ENCODE measurements at places on chromosomes 3 and 15. TPM values are rescaled to one million over a fixed set of nuclear protein-coding genes. Genes with fewer than 3 reads are reported as not detected.

DNA sequence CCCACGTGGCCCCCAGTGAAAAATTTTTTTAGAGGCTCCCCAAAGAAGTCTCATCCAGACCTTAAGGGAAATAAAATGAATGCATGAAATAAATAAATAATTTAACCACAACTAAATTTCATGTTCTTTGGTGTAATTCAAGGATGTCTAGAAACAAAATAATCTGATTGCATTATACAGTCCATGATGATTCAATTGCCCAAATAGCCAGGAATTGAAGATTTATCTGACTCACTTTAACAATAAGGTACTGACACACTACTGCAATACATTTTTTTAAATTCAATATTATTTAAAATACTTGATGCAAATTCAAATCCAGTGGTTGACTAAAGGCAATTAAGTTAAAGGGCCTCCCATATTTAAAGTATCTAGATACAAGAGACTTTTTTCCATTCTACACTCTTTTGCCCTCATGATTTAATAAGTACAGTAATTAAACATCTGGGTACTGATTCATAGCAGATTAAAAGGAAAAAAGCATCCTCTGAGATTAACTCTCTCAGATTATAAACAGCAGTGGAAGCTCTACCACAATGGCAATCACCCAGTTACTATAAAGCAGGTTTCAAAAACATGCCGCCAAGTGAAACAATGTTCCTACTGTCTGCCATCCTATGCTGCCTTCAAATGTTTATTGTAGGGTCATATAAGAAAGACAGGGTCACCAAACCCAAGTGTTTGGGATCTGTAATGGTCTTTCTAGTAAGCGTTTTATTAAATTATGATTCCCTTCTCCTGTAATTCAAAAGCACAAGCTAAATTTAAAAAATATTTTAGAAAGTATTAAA, 9.9 kb downstream of the UQCC5 start:
- no peak overlapping the region for H3K27ac ChIP-seq
- no peak for DNase-seq
- peaks cover 4% of the 10 kb centered on the region for H3K4me1 ChIP-seq
- H3K4me3 ChIP-seq = no peak overlapping the region

- no peak overlapping the region for H3K27ac ChIP-seq
- no peak for DNase-seq
- H3K4me1 ChIP-seq = no peaks in the 10 kb centered on the region
- H3K36me3 ChIP-seq = no peaks in the 10 kb centered on the region
- H3K27me3 ChIP-seq = peaks cover 13% of the 10 kb centered on the region
Observed at GRCh38 chr15:44173813-44174212, 21.3 kb downstream of the FRMD5 start.

- peaks cover 46% of the 10 kb centered on the region for H3K27me3 ChIP-seq
- H3K27ac ChIP-seq = no peak overlapping the region
- no peaks in the 10 kb centered on the region for H3K36me3 ChIP-seq
Observed at GRCh38 chr3:64685800-64686445, 1.9 kb downstream of the ADAMTS9 start.

GUCA1C gene
- total RNA-seq = not detected

DNA sequence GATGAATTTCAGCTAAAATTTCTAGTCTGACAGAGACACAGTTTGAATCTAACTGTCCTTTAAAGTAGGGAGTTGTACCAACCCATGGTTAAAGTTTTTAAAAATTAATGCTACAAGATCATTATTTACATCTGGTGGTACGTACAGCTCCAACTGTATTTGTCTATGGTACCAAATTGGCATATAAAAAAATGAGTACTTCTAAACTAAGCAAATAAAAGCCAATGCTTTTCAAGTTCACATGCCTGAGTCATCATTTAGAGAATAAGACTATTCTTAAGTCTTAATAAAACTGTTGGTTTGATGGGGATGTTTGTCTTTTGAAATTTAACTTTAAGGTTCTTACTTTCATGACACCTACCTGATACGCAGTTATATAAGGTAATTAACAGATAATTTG, 21.0 kb upstream of the IFT57 start:
- no peak overlapping the region for H3K4me3 ChIP-seq
- no peaks in the 10 kb centered on the region for H3K36me3 ChIP-seq
- no peaks in the 10 kb centered on the region for H3K27me3 ChIP-seq
- DNase-seq = no peak

DNA sequence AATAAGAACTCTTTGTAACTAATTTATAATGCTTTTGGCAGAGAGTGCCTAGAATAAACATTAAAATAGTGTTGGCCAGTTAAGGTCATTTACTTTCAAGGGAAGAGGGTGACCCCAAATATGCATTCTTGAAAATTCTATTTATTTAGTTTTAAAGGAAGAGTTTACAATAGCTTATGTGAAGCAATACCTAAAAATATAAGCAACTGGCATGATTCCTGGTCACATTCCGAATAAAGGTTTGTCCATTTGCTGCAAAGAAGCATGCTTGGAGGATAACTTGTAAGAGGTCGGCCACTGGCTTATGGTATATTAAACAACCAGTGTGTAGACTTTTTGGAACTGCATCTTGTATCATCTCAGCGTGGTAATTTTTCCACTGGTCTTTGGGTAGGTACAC, 10.2 kb downstream of the MITF start:
- DNase-seq = no peak
- no peak overlapping the region for H3K27ac ChIP-seq
- H3K4me3 ChIP-seq = no peak overlapping the region
- no peaks in the 10 kb centered on the region for H3K27me3 ChIP-seq
- peaks cover 8% of the 10 kb centered on the region for H3K4me1 ChIP-seq

LIPH gene
- not detected for total RNA-seq

LRRC2 gene
- total RNA-seq = 0.33 TPM

DNA sequence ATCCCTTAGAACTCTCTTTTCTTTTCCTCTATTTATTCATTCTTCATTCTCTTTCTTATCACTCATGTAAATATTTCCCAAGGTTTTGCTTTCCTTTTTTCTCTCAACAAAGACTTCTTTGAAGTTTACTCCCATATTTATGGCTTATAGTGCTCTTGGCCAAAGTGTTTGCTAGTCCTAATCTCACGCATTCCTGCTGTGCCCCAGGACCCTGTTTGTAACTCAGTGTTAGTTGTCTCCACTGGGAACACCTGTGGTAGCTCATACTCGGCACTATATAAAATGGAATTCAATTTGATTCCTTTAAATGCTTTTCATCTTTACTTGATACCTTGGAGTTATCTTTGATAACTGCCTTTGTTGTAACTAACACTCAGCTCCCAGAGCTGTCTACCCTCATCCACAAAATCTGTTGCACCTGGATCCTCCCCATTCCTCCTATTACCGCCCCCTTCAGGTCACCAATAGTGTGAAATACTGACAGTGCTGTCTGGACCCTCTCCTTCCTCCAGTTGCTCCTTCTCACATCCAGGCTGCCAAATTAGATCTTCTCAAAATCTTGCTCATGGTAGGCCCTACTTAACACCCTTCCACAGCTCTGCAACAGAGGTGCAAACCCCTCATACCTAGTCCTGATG, 76.8 kb downstream of the TIGIT start:
- H3K27me3 ChIP-seq = no peaks in the 10 kb centered on the region
- DNase-seq = no peak
- no peak overlapping the region for H3K4me3 ChIP-seq
- H3K27ac ChIP-seq = no peak overlapping the region
- peaks cover 5% of the 10 kb centered on the region for H3K36me3 ChIP-seq

DNA sequence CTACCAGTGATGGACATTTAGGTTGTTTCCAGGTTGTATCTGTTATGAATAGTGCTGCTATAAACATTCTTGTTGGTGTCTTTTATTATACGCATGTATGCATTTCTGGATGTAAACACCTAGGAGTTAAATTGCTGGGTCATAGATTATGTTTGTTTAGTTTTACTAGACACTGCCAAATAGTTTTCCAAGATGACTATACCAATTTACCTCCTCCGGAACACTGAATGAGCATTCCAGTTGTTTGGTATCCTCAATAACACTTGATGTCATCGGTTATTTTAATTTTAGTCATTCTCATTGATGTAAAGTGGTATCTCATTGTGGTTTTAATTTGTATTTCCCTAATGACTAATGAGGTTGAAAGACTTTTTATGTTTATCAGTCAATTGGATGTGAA, 36.6 kb upstream of the ARID3B start:
- no peaks in the 10 kb centered on the region for H3K27me3 ChIP-seq
- no peaks in the 10 kb centered on the region for H3K4me1 ChIP-seq
- H3K4me3 ChIP-seq = no peak overlapping the region
- H3K27ac ChIP-seq = no peak overlapping the region

DNA sequence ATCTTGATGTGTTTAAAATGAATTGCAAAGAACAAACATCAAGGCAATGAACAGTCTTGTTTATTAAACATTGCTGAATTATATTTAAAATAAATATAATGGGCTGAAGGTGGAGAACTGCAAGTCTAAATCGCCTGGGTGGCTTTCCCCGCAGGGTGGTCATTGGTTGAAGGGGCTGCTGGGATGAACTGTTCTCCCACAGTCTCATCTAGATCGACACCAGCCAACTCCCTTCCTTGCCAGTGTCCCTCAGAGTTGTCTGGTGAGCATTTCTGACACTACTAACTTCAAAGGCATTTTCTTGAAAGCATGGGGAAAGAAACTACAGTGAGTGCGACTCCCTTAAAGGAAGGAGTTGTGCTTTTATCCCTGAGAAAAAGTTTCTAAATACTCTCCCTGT, 196.5 kb upstream of the LRTM1 start:
- H3K36me3 ChIP-seq = no peaks in the 10 kb centered on the region
- no peaks in the 10 kb centered on the region for H3K4me1 ChIP-seq
- no peak overlapping the region for H3K4me3 ChIP-seq
- H3K27me3 ChIP-seq = no peaks in the 10 kb centered on the region

- H3K36me3 ChIP-seq = peaks cover 13% of the 10 kb centered on the region
- peaks cover 37% of the 10 kb centered on the region for H3K4me1 ChIP-seq
- no peak for DNase-seq
- H3K4me3 ChIP-seq = no peak overlapping the region
- no peaks in the 10 kb centered on the region for H3K27me3 ChIP-seq
Observed at GRCh38 chr3:172152874-172153273, 113.5 kb downstream of the FNDC3B start.

GRCh38 chr3:184691397-184692231, 20.2 kb downstream of the MAGEF1 start:
- DNase-seq = no peak
- H3K27me3 ChIP-seq = peaks cover 11% of the 10 kb centered on the region
- H3K4me3 ChIP-seq = no peak overlapping the region
- no peak overlapping the region for H3K27ac ChIP-seq
- H3K4me1 ChIP-seq = no peaks in the 10 kb centered on the region

DNA sequence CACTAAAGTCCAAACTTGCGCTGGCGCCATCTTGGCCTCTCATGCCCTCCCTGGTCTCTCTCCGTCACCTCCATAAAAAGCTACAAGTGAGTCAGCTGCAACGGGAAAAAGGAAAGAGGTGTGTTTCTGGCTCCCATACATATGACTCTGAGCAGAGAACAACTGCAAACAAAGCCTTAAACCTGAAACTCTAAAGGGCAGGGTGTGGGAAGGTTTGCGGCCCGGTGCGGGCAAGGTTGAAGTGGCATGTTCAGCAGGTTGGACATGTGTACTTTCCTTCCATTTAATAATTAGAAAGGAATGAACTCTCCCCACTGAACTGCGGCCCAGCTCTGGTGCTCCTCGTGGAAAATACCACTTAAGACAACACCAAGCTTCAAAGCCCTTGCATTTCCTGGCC, 59.0 kb upstream of the PPARG start:
- no peak for DNase-seq
- peaks cover 9% of the 10 kb centered on the region for H3K27me3 ChIP-seq
- no peak overlapping the region for H3K4me3 ChIP-seq
- H3K27ac ChIP-seq = no peak overlapping the region
- H3K4me1 ChIP-seq = no peaks in the 10 kb centered on the region

PARP6 gene
- total RNA-seq = 133 TPM

DNA sequence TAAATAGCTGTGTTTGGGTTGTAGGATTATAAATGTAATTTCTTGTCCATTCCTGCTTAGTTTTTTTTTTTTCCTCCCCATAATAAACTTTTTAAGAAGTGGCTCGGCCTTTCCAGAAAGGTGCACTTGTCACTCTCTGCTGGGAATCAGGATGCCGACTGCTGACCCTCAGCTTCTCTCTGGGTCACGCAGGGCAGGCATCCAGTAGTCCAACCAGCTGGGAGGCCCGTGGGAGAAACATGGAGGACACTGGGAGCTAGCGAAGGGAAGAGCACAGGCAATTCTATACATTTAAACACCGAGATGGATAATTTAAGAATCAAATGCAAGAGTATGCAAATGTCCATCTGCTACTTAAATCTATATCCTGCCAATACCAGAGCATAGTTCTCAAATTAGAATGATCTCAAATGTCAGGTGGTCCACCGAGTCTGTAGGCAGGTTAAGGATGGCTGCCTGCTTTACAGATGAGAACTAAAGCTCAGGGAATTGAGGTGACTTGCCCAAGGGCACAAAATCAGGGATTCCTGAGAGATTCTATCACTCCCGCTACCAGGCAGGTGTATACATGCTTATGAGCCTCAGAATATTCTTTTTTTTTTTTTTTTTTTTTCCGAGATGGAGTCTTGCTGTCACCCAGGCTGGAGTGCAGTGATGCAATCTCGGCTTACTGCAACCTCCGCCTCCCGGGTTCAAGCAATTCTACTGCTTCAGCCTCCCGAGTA, 64.5 kb downstream of the DAPK2 start:
- H3K4me1 ChIP-seq = peaks cover 7% of the 10 kb centered on the region
- H3K4me3 ChIP-seq = no peak overlapping the region
- no peaks in the 10 kb centered on the region for H3K27me3 ChIP-seq
- no peak for DNase-seq
- no peaks in the 10 kb centered on the region for H3K36me3 ChIP-seq

PRR20G gene
- total RNA-seq = not detected

RHOA gene
- total RNA-seq = 254 TPM

DNA sequence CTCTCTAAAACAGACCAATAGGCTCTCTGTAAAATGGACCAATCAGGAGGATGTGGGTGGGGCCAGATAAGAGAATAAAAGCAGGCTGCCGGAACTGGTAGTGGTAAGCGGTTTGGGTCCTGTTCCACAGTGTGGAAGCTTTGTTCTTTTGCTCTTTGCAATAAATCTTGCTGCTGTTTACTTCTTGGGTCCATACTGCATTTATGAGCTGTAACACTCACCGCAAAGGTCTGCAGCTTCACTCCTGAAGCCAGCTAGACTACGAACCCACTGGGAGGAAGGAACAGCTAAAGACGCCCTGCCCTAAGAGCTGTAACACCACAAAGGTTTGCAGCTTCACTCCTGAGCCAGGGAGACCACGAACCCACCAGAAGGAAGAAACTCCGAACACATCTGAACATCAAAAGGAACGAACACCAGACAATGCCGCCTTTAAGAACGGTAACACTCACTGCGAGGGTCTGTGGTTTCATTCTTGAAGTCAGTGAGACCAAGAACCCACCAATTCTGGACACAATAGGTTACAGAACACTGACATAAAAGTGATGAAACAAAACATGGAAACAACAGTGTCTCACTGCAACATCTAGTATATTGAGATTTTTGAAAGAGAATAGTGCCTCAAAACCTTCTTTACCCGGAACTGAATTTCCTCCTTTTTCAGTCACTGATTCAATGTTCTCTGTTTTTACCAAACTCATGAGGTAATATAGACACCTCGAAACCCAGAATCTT, 28.8 kb upstream of the PLSCR2 start:
- peak; percentile 58 for DNase-seq
- no peaks in the 10 kb centered on the region for H3K36me3 ChIP-seq
- H3K27ac ChIP-seq = peak overlapping the region; percentile 82
- H3K27me3 ChIP-seq = no peaks in the 10 kb centered on the region
